ENCODE measurements at places on chromosomes 7 and 10. TPM values are rescaled to one million over a fixed set of nuclear protein-coding genes. Genes with fewer than 3 reads are reported as not detected.

The MMP21 gene
- under 0.01 TPM for total RNA-seq

The HOXA9 gene
- 8.6 TPM for total RNA-seq

The CDCA7L gene
- 81.7 TPM for total RNA-seq

The ERCC6 gene
- total RNA-seq, result 12.5 TPM

The MOSPD3 gene
- 3.5 TPM for total RNA-seq

The ACHE gene
- total RNA-seq, result 0.25 TPM

The PLEKHS1 gene
- total RNA-seq, result not detected

The BRAF gene
- total RNA-seq, result 17.6 TPM

The CAMK2B gene
- total RNA-seq, result not detected

The SFTPA2 gene
- total RNA-seq, result not detected

The MALRD1 gene
- total RNA-seq, result 0.33 TPM

The ZC3HAV1 gene
- total RNA-seq, result 25.3 TPM

The VGF gene
- total RNA-seq, result 249 TPM

The DNAH11 gene
- under 0.01 TPM for total RNA-seq

The HELLS gene
- 76.8 TPM for total RNA-seq

The PALD1 gene
- total RNA-seq, result under 0.01 TPM

The CADPS2 gene
- 21.6 TPM for total RNA-seq

The CCDC172 gene
- not detected for total RNA-seq

The PBLD gene
- total RNA-seq, result 3.7 TPM

The KLF14 gene
- total RNA-seq, result under 0.01 TPM

The MYO3A gene
- total RNA-seq, result not detected

All from uterine smooth muscle cell (primary cell).